ENCODE measurements at places on chromosomes 3 and 15.

DNA sequence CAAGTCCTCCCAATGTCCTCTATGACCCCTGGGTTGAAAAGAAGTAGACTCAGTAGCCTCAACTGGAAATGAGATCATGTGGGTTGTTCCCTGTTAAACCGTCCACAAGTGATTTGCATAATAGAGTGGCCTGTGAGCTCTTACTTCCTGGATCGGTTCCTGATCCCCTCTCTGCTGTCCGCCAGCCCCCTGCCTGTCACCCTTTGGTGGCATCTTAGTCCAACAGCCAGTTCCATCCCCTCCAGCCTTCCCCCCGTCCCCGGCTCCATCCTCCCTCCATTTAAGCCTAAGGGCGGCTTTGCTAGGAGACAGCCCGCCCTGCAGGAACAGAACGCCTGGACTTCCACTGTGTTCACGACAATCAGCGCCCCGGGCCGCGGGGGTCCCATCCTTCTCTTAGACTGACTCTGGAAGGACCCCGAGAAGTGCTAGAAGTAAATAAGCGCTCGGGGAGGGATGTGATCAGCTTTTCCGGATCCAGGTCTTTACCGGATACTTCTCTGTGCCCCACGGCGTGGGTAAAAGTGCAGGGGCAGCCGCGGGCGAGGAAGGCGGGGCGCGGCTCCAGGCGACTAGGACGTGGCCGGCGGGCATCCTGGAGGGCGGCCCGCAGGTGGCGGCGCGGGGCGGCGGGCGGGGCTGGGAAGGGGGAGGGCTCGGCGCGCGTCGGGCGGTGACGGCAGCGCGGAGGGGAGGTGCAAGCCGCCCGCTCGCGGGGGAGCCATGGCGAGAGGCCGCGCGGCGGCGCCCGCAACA is 51.2 kb upstream of the ULK4 start:
- peak; percentile 95 for DNase-seq

- DNase-seq, result no peak
Measured at GRCh38 chr3:128679338-128679737, 28.7 kb upstream of the RPN1 start.

DNA sequence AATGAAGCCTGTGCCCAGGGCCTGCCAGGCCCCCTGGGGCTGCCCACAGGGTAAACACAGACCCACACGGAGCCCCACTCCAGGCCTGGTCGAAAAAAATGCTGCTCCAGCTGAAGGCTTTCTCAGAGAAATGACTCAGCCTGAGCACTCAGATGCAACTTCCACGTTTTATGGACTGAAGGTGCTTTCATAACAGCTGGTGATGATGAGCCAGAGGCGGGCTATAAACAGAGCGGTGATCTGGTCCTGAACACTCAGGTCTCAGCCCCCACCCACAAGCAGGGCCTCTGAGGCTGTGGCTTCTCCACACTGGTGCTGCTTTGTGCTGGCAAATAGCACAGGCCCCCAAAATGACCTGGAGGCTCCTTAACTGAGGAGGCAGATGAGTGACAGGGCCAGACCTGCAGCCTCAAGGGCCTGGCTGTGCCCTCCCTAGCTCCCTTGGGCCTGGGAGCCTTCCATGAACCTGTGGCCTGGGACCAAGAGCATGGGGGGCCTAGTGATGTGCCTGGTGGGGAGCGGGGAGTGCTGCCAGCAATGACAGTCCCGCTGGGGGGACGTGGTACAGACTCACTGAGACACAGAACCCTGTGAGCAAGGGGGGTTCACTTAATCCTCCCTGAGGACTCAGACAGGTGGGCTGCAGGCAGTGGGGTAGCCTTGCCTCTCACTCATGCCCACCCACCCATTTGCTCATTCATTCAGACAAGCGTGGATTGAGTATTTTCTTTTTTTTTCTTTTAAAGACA is 23.0 kb upstream of the FURIN start:
- peak; percentile 91 for DNase-seq

- no peak for DNase-seq
Measured at GRCh38 chr3:66392966-66393332, 107.9 kb downstream of the LRIG1 start.

DNA sequence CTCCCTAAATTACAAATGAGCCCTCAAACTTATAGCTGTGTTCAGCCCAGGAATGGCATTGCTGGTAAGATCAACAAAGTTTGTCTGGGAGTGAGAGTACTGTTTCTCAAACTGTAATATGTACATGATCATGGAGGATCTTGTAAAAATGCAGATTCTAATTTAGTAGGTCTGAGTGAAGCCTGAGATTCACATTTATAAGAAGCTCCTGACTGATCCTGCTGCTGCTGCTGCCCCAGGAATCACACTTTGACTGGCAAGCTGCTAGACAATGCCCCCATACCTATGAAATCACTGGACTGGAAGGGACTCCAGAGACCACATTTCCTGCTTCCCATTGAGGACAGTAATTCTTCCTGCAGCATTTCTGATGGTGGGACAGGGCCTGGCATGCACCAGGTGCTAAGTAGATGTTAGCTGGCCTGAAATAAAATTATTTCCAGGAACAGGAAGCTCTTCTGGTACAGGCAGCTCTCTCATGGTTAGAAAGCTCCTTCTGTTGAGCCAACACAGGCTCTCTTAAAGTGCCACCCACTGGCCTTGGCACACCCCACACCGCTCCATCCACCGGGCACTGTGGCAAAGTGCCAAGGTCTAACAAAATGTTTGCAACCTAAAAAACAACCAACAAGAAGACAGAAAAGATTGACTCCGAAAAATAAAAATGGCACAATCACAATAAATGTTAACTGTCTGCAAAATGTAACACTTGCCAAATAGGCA is 36.7 kb upstream of the ZNF710 start:
- no peak for DNase-seq

DNA sequence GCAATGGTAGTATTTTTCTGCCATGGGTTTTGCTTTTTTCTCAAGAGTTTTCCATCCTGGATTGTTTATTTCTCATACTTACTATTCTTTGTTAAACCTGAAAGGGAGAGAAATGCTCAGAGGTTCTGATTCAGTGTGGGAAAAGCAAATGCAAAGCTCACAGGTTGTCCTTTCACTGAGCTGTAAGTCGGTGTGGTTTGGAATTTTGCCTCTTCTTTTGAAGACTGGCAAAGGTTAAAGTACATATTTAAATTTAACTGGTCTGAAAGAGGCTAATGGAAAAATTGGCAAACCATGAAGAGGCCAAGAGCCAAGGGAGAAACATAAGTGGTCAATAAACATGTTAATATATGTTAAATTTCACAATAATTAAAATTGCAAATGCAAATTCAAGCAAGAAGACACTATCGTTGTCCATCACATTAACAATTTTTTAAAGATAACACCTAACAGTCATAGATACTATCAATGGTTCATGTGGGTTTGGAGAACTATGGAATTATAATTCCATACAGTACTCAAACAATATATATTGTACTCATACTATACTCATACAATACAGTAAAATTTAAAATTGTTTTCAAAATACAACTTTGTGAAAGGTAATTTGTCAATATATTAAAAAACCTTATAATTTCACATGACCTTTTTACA is 246.8 kb upstream of the STT3B start:
- no peak for DNase-seq

DNA sequence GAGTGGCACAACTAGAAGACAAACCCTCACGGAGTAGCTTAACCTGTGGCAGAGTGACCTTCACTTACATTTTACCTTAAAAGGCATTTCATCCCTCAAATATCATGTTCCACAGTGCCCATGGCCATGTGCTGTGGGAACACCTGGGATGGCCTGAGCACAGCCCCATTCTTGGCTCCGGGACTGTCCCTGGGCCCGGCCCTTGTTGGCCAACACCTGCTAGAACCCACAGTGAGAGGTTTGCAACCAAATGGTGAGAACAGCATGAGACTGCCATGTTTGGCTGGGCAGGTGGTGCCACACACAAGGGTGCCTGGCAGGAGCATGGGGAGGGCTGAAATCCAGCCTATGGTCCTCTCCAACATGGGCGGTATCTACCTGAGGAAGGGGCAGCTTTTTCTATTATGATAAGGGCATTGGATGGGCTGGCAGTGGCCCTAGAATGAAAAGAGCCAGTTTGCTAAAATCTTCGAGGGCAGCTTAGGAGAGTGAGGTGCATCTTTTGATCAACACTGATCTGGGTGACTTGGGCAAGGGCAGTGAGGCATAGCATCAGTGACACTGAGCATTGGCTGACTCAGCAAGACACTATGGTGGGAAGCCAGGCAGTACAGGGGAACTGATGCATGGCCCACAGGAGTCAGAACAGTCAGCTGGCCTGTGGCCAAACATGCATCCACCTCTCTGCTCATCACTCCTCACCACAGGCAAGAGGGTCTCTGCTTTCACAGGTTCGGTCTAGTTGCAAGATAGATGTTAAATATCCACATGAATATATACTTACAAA is 53.9 kb downstream of the SYNM start:
- DNase-seq, result no peak

DNA sequence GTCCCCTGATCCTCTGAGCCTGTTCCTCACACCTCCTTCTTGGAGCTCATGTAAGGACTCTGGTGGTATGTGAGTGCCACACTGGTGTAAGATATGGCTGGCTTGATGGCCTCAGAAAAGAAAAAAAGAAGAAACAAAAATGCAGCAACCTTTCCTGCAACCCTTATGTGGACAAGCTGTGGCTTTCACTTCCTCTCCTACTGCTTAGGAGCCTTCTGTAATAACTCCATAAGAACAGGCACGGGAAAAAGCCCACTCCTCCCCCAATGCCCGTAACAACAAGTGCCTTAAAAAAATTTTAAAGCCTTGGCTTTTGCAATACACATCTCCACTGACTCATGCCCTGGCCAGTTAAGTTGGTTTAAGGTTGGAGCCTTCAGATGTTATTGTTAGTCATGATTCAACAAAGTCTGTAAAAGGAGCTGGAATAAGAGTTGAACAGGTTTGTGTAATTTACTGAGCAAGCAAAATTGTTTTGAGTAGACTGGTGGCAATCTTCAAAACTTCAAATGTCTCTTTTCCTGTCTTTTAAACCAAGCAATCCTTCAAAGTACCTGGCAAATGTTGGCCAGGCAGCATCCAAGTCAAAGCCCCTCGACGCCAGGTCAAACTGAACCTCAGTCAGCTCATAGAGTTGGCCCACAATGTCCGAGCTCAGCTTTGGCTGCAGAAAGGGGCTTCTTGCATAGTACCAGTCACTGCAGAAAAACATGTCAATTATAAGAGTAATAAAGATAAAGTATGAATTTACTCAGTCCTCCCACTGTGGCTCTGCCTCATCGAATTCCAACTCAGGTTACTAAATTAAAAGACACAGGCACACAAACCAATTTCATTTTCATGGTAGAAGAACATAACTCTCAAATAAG is 22.9 kb downstream of the FYCO1 start:
- peak; percentile 96 for DNase-seq

DNA sequence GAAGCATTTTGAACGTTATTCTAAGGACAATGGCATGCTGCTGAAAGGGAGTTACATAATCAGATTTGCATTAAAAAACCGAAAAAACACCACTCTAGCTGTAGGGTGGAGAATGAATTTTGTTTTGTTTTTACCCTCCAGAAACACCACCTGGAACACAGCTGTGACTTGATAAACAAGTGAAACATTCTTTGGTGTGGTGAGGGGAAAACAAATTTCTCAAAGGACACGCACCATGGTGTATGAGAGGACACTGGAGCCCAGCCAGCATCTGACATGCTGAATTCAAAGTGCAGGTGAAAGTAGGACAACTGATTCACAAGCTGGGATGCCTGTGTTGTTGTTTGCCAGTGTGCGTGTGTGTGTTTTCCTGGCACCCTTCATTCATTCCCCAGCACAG is 554.5 kb upstream of the TBL1XR1 start:
- no peak for DNase-seq
